ENCODE measurements at places on chromosomes 11 and 22.

- DNase-seq: no peak
These were observed 105.6 kb upstream of the ALDH3B2 start for GRCh38 chr11:67780056-67780455.

DNA sequence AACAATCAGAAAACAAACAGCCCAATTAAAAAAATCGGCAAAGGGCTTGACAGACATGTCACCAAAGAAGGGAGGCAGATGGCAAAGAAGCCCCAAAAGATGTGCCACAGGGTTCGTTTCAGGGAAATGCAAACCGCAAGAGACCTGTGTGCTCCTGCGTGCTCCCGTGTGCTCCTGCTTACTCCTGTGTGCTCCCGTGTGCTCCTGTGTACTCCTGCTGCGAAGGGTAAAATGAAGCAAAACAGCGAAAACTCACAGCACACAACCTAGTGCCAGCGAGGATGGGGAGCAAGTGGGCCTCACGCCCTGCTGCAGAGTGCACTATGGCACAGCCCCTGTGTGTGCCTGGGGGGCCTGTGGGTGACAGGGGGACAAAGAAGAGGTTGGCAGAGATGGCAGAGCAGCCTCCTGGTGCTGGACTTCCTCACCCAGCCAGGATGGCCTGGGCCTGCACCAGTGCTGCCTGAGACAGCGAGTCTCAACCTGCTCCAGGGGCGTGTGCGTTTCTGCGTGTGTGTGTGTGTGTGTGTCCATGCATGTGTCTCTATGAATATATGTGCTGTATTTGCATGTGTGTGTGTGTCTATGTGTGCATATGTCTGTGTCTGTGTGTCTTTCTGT lies 14.0 kb downstream of the ASCL2 start:
- DNase-seq: no peak

- no peak for DNase-seq
These were observed 1017.0 kb downstream of the TBC1D22A start for GRCh38 chr22:47779474-47779873.

GRCh38 chr11:129973809-129974208 lies 28.8 kb downstream of the PRDM10 start:
- no peak for DNase-seq

DNA sequence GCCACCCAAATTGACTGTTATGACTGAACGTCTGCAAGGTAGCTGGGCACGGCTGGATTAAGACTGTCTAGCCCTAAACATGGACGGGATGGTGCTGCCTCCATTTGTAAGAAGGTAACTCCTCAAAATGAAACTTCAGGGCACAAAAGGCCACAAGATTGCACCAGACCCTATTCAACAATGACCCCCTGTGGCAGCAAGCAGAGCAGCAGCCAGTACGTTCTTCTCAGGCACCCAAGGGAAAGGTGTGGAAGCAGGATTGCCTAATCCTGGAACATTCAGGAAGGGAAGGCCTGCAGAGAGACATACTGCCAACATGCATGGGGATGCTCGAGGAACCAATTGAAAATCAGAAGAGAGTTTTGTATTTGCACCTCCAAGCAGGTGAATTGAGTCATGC lies 4.5 kb upstream of the TBX10 start:
- DNase-seq: no peak

DNA sequence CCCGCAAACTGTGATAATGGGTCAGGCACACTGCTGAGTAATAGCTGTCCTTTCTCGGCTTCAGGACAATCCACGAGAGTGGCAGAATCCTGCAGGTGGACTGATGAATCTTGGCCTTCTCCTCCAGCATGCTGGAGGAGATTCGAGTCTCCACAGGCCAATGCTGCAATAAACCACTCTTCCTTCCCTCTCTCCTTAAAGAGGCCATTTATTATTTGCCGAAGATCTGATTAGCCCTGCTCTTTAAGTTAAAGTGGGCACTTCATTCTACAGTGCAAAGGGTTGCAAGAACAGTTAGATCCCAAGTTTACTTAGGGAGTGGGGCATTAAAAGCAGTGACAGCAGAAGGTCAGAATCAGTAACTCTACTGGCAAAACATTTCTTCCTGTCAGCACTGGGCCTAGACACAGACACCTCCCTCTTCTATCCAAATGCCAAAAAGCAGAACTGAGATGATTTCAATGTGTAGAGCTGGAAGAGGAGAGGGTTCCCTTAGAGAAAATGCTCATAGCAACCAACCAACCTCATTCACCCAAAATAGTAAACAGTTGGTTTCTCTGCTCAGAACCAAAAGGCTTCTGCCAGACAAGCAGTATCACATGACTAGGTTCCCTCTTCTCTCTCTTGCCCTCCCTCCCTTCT lies 121.7 kb downstream of the SGSM3 start:
- DNase-seq: no peak

GRCh38 chr22:38868886-38869381 lies 3.1 kb downstream of the CBX6 start:
- DNase-seq: no peak

- DNase-seq: no peak
These were observed 217.3 kb upstream of the ARHGAP42 start for GRCh38 chr11:100469835-100470234.

GRCh38 chr11:97354026-97354425 lies 964.2 kb downstream of the JRKL start:
- no peak for DNase-seq

- no peak for DNase-seq
These were observed 23.5 kb upstream of the TH start for GRCh38 chr11:2194877-2195755.

GRCh38 chr11:130031056-130031455 lies 28.4 kb upstream of the PRDM10 start:
- DNase-seq: no peak

GRCh38 chr11:112227471-112227870 lies 1.2 kb downstream of the PTS start:
- no peak for DNase-seq

DNA sequence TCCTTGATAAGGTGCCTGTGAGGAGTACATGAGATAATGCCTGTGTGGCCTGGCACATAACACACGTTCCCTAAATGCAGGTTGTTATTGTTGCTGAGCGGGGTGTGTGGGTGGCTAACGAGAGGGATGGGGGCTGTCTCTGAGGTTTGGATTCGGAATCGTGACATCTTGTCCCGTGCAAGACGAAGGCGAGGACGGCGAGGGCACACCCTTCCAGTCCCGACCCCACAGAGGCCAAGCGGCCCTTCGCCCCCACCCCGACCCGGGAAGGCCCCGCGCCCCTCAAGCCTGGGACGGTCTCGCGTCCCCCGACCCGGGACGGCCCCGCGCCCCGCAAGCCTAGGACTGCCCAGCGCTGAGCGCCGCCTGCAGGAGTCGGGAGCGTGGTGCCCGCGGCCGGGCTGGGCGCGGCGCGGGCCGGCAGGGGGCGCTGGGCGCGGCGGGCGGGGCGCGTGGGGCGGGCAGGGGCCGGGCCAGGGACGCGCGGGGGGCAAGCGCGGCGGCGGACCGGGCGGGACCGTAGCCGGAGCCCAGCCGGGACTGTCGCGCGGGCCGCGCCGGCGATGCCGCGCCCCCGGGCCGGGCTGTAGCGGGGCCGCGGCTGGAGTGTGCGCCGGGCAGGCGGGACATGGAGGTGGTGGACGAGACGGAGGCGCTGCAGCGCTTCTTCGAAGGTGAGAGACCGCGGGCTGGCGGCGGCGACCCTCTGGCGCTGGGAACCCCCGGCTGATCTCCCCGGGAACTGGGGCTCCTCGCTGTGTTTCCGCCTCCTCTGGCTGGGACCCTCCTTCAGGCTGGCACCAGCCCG lies at the start of gene MYRF:
MYRF (plus strand) TSS at position 520 of the 808 bp plus-strand sequence; CDS start at position 629, 109 bp downstream.
- no peak for DNase-seq

DNA sequence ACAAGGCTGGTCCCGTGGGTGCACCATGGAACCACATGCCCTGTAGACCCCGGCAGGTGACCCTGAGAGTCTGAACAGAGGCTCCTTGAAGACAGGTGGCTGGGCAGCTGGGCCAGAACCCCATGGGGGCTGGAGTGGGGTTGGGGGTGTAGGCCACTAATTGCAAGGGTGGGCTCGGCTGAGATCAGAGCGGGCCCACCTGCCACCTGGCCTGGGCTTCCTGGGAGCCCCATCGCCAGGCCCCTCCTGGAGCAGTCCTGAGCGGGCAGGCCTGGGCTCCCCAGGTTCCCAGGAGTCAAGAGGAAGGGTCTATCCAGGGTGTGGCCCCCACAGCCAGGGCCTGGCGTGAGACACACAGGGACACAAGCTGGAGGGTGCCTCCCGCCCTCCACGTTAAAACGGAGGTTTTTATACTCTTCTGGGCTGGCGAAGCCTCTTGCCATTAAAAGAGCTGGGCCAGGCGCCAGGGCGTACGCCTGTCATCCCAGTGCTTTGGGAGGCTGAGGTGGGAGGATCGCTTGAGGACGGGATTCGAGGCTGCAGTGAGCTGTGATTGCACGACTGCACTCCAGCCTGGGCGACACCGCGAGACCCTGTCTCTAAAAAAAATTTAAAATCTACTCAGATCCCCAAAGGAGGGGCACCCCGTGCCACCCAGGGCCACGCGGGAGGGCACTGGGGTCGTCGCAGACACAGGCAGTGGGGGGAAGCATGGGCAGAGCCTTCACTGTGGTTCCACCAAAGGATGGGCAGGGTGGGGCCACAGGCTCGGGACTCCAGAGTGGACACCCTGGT lies 4.8 kb upstream of the TRABD start:
- DNase-seq: no peak

DNA sequence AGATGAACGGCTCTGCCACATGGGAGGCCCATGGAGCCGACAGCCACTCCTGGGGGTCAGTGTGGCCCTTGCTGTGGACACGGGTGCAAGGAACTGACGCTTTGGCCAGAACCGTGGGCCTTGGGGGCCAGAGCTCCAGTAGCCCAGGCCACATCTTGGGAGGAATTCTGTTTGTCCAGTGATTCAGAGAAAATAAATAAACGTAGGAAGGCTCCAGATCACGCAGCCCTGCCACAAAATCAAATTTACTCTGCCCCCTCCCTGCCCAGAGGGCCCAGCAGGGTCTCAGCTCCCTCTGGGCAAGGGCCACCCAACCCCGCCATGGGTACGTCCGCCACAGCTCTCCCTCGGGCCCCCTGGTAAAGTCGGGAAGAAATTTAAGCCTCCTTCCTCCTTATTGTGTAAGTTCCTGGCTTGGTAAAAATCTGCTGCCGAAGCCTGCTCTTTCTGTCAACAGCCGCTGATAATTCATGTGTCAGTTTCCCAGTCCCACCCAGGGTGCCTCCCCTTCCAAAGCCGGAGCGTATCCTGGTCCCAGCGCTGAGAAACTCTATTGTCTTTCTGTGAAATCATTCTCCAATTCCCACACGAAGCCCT lies 6.9 kb upstream of the MUC5AC start:
- DNase-seq: no peak

DNA sequence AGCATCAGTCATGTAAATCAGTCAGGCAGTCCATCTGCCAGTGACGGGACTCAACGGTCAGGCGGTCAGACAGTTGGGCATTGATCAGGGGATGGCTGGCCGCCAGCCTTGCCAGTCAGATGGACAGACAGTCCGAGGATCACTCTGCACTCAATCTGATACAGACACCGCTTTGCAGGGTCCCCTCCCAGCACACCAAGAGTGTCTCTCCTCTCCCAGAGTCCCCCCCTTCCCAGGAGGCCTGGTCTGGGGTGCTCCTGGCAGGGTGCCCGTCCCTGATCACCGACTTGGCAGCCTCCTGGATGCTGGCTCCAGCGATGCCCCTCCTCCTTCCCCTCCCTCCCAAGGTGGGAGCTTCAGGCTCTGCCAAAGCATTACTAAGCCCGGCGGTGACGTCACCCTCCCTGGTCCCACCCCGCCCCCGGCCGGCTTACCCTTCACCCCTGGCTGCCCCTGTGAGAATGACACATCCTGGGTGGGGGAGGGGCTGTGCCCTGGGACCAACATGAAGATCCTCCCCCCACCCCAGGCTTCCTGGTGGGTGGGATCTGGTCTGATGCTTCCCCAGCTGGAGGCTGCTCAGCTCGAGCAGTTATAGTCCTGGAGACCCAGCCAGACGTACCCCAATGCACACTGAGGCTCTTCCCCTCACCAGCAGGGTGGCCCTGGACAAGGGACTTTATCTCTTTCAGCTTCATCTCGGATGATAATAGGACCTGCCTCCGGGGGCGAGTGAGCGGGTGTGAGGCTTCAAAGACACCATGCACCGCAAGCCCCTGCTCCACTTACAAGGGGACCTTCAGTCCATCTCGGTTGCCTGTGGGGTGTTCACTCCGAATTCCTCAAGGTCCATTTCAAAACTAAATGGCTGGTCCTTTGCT lies 69.2 kb downstream of the CD82 start:
- no peak for DNase-seq

DNA sequence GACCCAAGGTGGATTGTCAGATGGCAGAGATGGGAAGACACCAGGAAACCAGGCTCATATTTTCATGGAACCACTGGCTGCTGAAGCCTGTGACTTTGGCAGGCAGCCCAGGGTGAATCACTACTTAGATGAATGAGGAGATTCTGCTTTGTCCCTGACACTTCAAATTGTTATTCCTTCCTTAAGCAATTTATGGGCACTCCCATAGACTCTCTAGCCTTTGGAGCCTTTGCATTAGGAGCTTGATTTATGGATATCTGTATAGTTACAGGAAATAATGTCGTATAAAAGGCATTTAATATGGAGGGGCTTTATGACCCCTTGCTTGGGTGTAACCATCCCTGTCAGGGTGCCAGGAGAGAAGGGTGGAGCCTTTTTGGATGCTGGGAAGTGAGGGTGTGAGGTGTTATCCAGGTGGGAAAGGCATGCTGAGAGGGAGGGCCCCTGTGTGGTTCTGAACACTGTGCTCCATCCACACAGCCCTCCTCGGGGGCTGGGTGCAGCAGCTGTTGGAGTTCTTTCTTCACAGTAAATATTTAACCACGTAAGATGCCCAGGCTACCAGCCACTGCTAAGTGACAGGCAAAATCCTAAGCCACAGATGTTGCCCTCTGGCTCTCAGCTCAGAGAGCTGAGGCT lies 35.3 kb downstream of the IL18 start:
- DNase-seq: no peak

- no peak for DNase-seq
These were observed 12.1 kb upstream of the BAIAP2L2 start for GRCh38 chr22:38122616-38123015.

GRCh38 chr11:22634897-22635629 lies 9.4 kb upstream of the FANCF start:
- no peak for DNase-seq

GRCh38 chr11:57513452-57513795 lies 2.1 kb downstream of the SLC43A1 start:
- DNase-seq: no peak

DNA sequence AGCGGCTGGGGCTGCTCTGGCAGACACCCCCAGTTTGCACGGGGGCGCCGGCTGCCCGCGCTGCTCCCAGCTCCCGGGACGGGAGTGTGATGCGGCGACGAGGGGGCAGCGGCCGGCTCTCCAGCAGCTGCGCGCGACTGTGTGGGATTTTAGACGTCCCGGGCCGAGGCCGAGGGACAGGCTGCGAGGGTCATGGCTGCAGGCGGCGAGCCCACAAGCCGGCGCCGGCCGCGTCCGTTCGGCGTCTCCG lies 159 bp downstream of the FZD4 start:
- DNase-seq: no peak

GRCh38 chr22:44585559-44586350 lies 87.7 kb upstream of the RTL6 start:
- no peak for DNase-seq

DNA sequence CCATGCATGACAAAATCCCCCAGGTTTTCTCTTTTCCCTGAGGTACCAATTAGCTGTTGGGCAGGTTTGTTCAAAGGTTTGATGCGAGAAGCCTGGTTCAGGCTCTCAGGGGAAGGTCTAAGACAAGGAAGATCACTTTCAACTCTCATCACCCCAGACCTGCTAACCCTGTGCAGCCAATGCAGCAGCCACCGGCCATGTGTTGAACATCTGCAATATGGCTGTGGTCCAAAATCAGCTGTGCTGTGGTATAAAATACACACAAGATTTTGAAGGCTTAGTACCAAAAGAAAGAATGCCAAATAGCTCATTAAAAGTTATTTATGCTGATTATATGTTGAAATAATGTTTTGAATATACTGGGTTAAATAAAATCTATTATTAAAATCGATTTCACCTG lies 58.5 kb downstream of the SMCO4 start:
- DNase-seq: no peak

Measured in esophagus squamous epithelium (tissue), 5 donors.